Smooth muscle cell of bladder (primary cell): ENCODE measurements at places on chromosomes 3 and 15. TPM values are rescaled to one million over a fixed set of nuclear protein-coding genes. Genes with fewer than 3 reads are reported as not detected.

The REC114 gene
- total RNA-seq = not detected in 2 replicates

The ECE2 gene
- not detected in 2 replicates for total RNA-seq

The HSPBAP1 gene
- 6.7 and 7.2 TPM in 2 replicates for total RNA-seq

The KLF13 gene
- total RNA-seq = 14.5 and 17.2 TPM in 2 replicates

The ANKUB1 gene
- not detected in 2 replicates for total RNA-seq

The SNTN gene
- total RNA-seq = not detected in 2 replicates

The NANOGP8 gene
- total RNA-seq = 0.14 TPM in 1 of 2 replicates, not detected in the other

The ARPIN gene
- 9.8 and 11.8 TPM in 2 replicates for total RNA-seq

The PLSCR1 gene
- 44.5 and 50.2 TPM in 2 replicates for total RNA-seq

The SI gene
- total RNA-seq = not detected in 2 replicates

The OIP5 gene
- 0.43 and 0.74 TPM in 2 replicates for total RNA-seq

The ITIH4 gene
- 1.2 and 1.6 TPM in 2 replicates for total RNA-seq

The APBA2 gene
- 5.2 and 17.8 TPM in 2 replicates for total RNA-seq

The CTXN2 gene
- total RNA-seq = not detected in 2 replicates

The CD80 gene
- 0.14 TPM in 1 of 2 replicates, not detected in the other for total RNA-seq

The PIK3R4 gene
- total RNA-seq = 25.3 and 32.7 TPM in 2 replicates

The GASK1A gene
- 0.85 and 2.2 TPM in 2 replicates for total RNA-seq

The IMPDH2 gene
- 400 and 458 TPM in 2 replicates for total RNA-seq

The FHIT gene
- total RNA-seq = 0.28 and 1.1 TPM in 2 replicates

The CCNB2 gene
- 7.1 and 9.0 TPM in 2 replicates for total RNA-seq

The PLCH1 gene
- under 0.01 TPM in 2 replicates for total RNA-seq

The ASB7 gene
- total RNA-seq = 14.2 and 14.4 TPM in 2 replicates

The GOLGA8H gene
- total RNA-seq = under 0.01 and 0.14 TPM in 2 replicates

The SLC12A8 gene
- 45.4 and 79.0 TPM in 2 replicates for total RNA-seq

The QARS1 gene
- total RNA-seq = 284 and 305 TPM in 2 replicates

The SEMA5B gene
- not detected in 2 replicates for total RNA-seq

The BCL2A1 gene
- 2.7 and 9.3 TPM in 2 replicates for total RNA-seq

The ADCY5 gene
- 0.28 and 0.46 TPM in 2 replicates for total RNA-seq

The CCDC33 gene
- total RNA-seq = 0.14 TPM in 1 of 2 replicates, not detected in the other

The PAK6 gene
- not detected in 2 replicates for total RNA-seq

The GORASP1 gene
- 30.2 and 36.8 TPM in 2 replicates for total RNA-seq

The RPUSD2 gene
- total RNA-seq = 11.0 and 13.4 TPM in 2 replicates

The HIGD2B gene
- total RNA-seq = not detected in 2 replicates

The ZNF501 gene
- 4.0 and 5.4 TPM in 2 replicates for total RNA-seq

The KIF15 gene
- 1.5 and 1.8 TPM in 2 replicates for total RNA-seq

The GPX1 gene
- 436 and 442 TPM in 2 replicates for total RNA-seq

The CSPG5 gene
- total RNA-seq = 0.18 and 0.28 TPM in 2 replicates

The UPK1B gene
- under 0.01 TPM in 1 of 2 replicates, not detected in the other for total RNA-seq

The PLSCR5 gene
- not detected in 2 replicates for total RNA-seq

The VIPR1 gene
- not detected in 2 replicates for total RNA-seq

The GOLGA8T gene
- total RNA-seq = 0.14 TPM in 1 of 2 replicates, not detected in the other

The MCF2L2 gene
- total RNA-seq = 0.14 and 0.37 TPM in 2 replicates

The ISG20 gene
- 1.8 and 4.8 TPM in 2 replicates for total RNA-seq

The LRRC3B gene
- total RNA-seq = under 0.01 TPM in 1 of 2 replicates, not detected in the other

The COL6A6 gene
- 0.14 and 1.2 TPM in 2 replicates for total RNA-seq

The GOLGA8R gene
- total RNA-seq = 2.1 and 3.1 TPM in 2 replicates

The CCR4 gene
- under 0.01 and 0.09 TPM in 2 replicates for total RNA-seq

The SMAD6 gene
- total RNA-seq = 15.5 and 31.3 TPM in 2 replicates
